ENCODE measurements at places on chromosomes 5 and 9.

DNA sequence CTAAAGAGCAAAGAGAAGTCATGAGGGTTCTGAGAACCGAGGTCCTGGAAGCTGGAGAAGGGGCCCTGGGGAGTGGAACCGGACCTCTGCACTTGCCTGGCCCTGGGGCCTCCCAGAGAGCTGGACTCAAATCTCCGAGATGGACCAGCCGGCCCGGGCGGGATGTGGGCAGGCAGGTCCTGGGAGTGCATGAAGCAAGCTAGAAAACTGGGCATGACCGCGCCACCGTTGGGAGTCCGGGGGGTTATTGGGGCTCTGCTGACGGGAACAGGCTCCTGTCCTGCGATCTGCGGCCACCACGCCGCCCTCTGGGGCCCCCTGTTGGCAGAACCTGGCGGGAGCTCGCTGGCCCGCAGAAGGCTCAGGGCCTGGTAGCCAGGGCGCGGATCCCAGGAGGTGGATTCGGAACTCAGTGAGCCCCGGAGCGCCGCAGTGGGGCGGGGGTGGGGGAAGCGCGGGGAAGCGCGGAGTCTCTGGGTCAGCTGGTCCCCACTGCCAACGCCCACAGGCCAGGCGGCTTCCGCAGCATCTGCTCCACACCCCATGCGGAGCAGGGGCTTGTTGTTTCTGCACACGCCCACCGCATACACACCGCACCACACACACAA, 150.6 kb downstream of the ERCC6L2 start:
- DNase-seq, result peak; percentile 86

GRCh38 chr9:85172001-85172978, 502.8 kb downstream of the NTRK2 start:
- DNase-seq, result no peak

DNA sequence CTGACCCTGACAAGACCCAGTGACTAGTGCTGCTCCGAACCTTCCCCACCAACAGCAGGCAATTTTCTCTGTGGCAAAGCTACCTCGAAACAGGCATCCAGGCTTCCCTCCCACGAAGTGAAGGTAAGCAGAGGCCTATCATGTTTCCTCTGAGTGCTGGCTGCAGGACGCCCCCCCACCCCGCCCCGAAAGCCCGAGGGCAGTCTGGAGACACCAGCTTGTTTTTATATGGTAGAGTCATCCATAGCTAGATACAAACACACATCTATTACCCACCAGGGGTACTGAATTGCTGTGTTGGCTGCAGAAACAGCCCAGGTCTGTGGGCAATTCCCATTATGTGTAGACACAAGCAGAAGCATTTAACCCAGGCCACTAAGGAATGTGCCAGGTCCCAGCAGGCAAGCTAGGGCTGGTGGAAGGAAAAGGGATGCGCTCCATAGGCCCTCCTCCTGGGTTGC, 40.4 kb downstream of the LIX1 start:
- DNase-seq, result peak; percentile 43

GRCh38 chr5:89300426-89300970, 417.5 kb upstream of the MEF2C start:
- no peak for DNase-seq

GRCh38 chr5:65120371-65120967, 351.7 kb downstream of the CWC27 start:
- DNase-seq, result no peak

GRCh38 chr5:154271466-154271865, 80.9 kb downstream of the GALNT10 start:
- no peak for DNase-seq

DNA sequence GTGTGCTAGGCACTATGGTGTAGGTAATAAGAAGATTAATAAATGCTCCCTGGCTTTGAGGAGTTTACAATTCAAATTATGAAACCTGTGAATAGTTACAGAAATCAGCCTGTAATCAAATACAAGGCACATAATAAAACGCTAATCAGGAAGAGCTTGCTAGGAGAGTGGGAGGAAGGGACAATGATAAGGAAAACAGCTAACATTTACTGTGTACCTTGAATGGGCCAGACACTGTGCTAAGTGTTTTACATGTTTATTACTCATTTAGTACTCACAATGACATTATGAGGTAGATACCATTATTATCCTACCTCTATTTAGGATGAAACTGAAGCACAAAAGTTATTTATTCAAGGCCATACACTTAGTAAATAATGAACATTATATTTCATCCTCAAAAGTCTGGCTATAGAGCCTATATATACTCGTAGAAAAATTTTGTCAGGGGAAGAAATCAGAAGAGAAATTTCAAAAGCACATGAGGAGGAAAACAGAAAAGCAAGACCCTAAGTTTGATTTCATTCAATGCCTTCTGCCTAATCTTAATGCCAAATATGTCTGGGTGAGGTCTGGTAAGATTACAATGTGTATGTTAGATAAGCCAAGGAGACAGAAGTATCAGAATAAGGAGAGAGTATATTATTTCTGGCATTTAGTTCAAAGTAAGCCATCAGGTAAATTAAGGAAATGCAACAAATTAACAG, 35.9 kb downstream of the AFF4 start:
- DNase-seq, result no peak

DNA sequence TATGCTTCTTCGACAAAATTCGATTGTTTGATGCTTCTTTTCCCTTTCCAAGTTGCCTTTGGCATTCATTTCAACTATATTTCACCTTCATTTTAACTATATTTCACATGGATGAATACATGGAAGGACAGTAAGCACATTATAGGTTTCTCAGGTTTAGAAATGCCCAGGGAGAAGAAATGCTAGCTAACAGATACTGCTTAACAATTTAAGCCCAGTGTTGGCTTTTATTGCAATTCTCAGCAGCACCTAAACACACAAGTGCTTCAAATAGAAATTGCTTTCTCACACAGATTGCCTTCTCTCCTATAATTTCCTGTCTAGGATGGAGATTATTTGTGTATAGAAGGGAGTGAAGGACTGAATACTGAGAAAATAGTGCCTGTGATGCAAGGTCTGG, 30.2 kb upstream of the SMC5 start:
- DNase-seq, result no peak

GRCh38 chr9:123784518-123784917, 145.4 kb downstream of the DENND1A start:
- DNase-seq, result no peak

DNA sequence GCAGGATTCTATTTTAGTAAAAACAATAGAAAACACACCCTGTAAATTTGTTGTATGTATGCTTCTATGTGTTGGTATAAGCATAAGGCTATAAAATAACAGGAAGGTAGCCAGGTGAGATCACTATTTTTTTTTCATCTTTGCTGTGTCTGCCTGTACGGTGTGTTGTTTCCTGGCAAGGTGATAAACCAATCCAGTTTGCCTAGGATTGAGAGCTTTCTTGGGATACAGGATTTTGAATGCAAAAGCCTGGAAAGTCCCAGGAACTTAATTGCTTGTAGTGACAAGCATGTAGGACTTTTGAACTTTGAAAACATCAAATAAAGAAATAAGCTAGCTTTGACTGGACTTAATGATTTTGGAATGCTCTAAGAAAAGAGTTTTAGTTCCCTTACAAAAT, 83.3 kb upstream of the RORB start:
- DNase-seq, result no peak

DNA sequence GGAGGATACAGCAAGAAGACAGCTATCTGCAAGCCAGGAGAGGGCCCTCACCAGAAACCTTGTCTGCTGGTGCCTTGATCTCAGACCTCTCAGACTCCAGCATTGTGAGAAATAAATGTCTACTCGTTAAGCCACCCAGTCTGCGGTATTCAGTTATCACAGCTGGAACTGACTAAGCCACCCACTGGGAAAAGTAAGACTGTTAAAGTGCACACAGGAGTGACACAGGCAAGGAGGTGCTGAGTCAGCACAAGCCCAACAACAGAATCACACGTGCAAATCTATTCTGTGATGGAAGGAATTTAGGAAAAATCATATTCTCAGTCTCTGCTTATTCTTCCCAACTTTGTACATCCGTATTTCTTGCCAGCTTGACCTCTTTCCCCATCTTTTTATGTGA, 200.0 kb downstream of the NR2F1-AS1 start:
- DNase-seq, result no peak
